Stimulated activated CD4-positive, alpha-beta T cell treated with anti-CD3 and anti-CD28 coated beads, Interleukin-4, amount 100 ng/mL, for 48 hours (primary cell): ENCODE measurements at places on chromosomes 5 and 9.

GRCh38 chr9:82488313-82489200 lies 500.0 kb downstream of the SPATA31D1 start:
- no peak for DNase-seq

GRCh38 chr9:134403682-134404301 lies 77.5 kb downstream of the RXRA start:
- DNase-seq: no peak

DNA sequence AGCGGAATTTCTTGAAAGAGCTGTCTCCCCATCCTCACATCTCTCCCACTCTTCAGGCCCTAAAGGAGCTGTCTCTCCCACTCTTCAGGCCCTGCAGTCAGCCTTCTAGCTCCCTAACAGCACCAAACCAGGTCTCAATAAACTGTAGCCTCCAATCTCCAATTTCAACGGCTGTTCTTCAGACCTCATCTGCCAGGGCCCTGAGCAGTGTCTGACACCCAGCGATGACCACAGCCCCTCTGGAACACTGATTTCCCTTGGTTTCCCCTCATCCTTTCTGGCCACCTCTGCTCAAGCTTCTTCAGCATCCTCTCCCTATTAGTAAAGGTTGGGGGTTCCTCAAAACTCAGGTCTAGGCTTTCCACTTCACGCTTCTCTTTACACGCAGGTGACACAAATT lies 1.6 kb upstream of the P4HA2 start:
- DNase-seq: no peak

DNA sequence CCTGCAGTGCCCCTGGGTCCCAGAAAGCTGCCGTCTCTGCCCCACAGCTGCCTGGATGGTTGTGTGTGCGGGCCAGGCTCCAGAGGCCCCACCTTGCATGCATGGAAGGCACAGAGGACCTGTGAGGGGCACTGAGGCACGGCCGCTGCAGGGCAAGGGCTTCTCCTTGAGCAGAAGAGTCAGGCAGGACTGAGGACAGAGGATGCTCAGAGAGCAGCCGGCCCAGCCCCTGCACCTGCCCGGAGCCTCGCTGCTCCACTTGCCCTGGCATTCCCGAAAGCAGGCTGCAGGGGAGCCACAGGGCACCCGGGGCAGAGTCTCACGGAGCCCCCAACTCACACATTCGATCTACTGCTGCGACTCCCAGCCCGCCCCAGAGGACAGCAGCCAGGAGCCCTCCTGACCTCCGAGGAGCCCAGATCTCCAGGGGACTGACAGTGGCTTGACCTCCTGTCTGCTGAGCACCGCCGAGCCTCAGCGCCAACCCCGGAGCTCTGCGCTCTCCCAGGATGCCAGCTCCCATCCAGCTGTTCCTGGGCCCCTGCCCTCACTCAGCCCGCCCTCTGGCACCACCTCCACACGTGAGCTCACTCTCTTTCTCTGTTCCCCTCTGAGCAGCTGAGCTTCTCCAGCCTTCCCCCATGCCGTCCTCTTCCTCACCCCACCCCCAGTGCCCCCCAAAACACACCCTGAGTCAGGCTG lies 95.0 kb downstream of the KCNT1 start:
- no peak for DNase-seq

DNA sequence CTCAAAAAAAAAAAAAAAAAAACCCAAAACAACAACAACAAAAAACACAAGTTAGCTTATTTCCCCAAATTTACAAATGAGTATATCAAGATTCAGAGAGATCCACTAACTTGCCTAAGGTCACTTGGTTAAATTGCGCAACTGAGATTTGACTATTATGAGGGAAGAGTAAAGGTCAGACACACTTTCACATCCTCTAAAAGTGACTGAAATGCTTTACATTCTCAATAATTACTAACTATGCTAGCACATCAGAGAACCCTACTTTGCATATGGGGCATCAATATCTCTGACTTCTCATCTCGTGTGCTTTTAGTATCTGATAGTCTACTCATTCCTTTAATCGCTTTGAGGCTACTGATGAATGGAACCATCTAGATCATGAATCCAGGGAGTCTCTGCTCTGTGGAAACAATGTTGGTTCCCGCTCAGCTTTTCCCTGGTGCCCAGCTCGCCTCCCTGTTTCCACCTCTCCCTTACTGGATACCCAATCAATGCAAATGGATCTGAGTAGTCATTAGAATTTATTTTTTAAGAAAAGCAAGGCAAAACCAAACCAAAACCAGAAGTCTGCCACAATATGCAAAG lies 182.1 kb upstream of the TRIM32 start:
- no peak for DNase-seq

DNA sequence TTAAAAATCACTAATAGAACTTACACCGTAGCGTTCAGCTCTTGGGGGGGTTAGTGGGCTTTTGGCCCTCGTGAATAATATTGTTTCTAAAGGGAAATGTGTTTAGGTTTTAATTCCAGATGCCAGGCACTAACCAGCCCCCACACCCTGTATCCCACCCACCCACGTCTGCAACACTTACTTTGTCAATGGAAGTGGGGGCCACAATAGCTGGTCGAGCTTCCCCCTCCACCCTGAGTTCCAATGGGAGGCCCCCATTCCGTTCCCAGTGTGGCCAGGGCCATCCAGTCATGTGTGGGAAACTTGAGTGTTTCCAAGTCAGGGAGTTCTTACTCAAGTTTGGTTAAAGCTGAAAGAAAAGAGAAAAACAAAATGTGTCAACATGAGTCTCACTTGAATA lies 271.4 kb downstream of the ENC1 start:
- no peak for DNase-seq

DNA sequence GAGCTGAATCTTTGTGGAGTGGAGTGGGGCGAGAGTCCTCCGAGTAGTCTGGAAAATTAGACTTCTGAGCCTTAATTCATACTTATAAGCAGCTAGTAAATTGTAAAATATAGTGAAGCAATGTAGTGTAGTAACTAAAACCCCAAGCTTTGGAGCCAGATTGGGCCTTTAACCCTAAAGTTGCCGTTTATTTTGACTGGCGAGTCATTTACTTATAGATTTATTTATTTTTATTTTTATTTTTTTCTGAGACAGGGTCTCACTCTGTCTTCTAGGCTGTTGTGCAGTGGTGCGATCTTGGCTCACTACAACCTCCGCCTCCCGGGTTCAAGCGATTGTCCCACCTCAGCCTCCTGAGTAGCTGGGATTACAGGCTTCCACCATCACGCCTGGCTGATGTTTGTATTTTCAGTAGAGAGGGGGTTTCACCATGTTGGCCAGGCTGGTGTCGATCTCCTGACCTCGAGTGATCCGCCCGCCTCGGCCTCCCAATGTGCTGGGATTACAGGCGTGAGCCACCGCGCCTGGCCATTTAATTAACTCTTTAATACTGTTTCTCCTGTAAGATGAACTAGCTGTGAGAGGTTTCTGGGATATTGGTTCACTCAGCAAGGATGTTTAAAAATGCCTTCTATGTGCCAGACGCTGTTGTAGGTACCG lies 687 bp upstream of the RPS23 start:
- no peak for DNase-seq

GRCh38 chr9:4293293-4293941 lies 6.5 kb downstream of the GLIS3 start:
- no peak for DNase-seq

- DNase-seq: no peak
Observed at GRCh38 chr5:124873188-124873587, 126.7 kb upstream of the ZNF608 start.

GRCh38 chr9:2355697-2355983 lies 265.9 kb upstream of the VLDLR start:
- DNase-seq: no peak

DNA sequence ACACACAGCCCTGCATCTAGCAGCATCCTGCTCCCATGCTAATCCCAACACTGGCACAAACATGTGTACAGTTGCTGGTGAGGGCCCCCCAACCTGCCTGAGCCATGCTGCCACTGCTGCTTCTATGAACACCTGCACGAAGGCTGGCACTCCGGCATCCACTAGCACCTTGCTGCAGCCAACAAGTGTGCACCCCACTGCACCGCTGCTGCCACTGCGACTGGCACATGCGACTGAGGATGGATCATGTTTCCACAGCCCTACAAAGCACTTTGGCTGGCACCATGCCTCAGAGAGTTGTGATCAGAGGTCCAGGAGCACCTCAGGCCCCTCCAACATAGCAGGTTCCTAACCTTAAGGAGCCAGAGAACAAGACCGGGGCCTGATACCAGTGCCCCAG lies 7.8 kb upstream of the PDCD1LG2 start:
- no peak for DNase-seq

DNA sequence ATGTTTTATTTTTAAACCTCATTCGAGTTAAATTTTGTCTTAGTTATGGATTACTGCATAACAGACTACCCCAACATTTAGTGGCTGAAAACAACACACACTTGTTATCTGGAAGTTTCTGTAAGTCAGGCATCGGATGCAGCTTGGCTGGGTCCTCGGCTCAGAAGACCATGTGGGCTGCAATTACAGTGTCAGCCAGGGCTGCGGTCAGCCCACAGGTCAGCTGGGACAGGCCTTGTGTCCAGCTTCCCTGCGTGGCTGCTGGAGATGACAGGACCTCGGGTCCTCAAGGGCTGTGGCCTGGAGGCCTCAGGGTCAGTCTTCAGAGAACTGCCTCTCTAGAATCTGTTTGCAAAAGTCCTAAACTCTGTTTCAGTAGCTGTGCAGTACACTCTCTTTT lies 219.0 kb upstream of the IRX1 start:
- DNase-seq: no peak

DNA sequence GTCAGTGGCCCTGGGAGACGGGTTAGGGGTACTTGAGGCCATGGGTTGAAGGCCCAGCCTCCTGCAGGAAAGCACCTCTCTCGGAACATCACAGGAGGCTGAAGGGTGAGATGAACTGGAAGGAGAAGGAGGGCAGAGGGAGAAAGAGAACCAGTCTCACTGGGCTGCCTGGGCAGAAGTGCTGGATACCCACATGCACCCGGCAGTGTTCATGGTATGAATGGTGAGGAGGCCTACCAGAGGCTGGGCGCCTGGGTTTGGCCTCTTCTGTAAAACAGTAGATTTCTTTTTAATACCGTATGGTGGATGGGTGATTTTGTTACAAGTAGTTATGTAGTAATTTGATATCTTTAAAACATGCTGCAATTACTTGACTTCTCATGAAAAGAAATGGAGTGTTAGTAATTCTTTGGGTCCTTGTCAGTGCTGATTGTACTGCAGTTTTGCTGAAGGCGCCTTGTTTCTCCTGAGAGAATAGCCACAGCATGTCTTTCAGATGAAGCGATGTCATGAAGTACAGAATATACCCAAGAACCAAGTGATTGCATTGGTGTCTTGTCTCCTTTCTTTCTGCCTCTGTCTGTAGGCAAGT lies 258.6 kb downstream of the FANCC start:
- DNase-seq: no peak

GRCh38 chr5:150333400-150333799 lies 24.1 kb upstream of the TCOF1 start:
- DNase-seq: no peak

DNA sequence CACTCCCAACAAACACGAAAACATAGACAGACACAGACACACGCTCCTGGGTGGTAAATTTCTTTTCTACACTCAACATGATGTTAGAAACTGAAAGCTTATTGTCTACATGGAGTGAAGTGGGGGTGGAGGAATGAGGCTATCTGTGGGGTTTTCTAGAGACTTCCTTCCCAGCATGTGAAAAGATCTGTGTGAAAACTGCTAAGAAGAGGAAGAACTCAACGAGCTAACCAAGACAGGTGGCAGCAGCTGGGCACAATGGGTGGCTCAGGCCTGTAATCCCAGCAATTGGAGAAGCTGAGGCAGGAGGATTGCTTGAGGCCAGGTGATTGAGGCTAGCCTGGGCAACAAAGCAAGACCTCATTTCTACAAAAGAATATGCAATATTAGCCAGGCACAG lies 7.6 kb downstream of the FYB1 start:
- no peak for DNase-seq

DNA sequence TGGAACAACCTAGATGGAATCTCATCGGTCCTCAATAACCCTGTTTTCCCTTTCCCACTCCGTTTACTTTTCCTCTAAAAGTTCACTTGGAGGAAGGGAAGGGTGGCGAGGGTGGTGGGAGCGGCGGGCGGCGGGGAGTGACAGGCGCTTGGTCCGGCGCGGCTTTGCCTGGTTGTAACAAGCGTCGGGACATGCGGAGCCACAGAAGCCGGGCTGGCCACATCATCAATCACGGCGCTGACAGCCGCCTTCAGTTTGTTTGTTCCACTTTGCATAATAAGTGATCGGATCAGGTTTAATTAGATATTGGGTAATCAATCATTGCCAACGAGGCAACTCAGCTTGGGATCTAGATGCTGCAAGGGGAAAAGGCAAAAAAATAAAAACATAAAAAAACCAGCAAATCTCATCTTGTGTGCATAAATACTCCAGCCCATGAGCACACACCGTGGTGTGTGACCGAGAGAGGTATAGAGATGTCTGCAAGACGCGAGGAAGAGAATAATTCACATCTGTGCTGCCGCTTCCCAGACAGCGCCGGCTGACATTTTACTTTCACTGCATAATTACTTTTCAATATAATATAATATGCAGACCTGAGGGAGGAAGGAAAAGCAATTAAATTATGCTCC lies 396.2 kb upstream of the IRX4 start:
- DNase-seq: no peak

DNA sequence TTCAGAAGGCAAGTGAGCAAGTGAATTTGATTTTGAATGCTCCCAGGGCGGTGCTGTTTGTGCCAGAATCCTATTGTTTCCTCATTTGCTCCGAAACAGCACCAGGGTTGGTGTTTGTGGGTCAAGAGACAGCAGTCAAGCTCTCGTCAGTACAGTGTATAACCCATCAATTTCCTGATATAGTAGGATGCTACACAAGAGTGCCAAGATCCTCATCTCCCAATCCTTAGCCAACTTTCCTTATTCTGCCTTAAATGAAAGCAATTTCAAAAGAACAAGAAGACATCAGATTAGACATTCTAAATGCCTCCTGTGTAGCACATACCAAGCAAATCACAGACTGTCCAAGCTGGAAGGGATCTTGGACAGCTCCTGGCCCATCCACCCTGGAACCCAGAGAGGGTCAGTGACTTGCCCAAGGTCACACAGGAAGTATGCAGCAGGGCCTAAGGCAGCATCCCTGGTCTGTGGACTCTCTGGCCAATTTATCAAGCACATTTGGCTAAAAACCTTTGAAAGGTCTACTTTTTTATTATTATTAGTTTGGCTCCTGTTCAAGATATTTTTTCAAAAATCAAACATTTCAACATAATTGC lies 4.5 kb downstream of the WHRN start:
- no peak for DNase-seq

GRCh38 chr9:38282756-38283155 lies 109.7 kb upstream of the ALDH1B1 start:
- no peak for DNase-seq

DNA sequence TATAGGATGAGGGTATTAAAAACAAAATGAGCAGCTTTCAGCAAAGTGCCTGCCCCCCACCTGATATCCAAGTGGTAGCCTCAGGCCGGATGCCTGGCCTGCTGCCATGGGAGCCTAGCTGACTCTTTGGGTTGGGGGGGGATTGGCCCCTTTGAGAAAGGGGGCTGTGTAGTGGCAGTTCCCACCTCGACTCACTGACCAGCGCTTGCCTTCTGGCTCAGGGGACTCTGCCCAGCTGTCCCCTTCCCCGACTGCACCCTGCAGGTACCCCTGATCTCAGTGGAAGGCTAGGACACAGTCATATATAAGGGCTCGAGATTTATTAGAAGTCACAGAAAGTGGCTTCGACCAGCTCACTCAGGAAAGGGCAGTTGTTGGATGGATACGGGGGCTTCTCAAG lies 1.5 kb upstream of the NEUROG1 start:
- no peak for DNase-seq

- DNase-seq: no peak
Observed at GRCh38 chr5:168073991-168074800, 217.2 kb upstream of the WWC1 start.
